ENCODE measurements at places on chromosomes 6 and 20. TPM values are rescaled to one million over a fixed set of nuclear protein-coding genes. Genes with fewer than 3 reads are reported as not detected.

Gene EFCAB8
- 0.33 TPM for total RNA-seq

Gene HNF4A
- total RNA-seq, result not detected

Gene SCRT2
- total RNA-seq, result not detected

Gene PSORS1C1
- total RNA-seq, result 3.6 TPM

Gene ANKRD6
- total RNA-seq, result 14.9 TPM

Gene CDSN
- total RNA-seq, result not detected

Gene PDE10A
- 8.5 TPM for total RNA-seq

Gene SRMS
- not detected for total RNA-seq

Gene CAGE1
- total RNA-seq, result 0.07 TPM

Gene SLC13A3
- 2.2 TPM for total RNA-seq

Gene PSMB8
- total RNA-seq, result 33.5 TPM

Gene BPIFB2
- total RNA-seq, result not detected

Gene SYNGAP1
- total RNA-seq, result 16.1 TPM

Gene DACT2
- 0.07 TPM for total RNA-seq

Gene COL11A2
- 0.13 TPM for total RNA-seq

Gene DLL1
- total RNA-seq, result 0.78 TPM

Gene ERVFRD-1
- not detected for total RNA-seq

Gene SMPDL3A
- total RNA-seq, result 14.0 TPM

Gene BTN1A1
- total RNA-seq, result not detected

Gene STMND1
- total RNA-seq, result not detected

Gene SLC4A11
- 1.2 TPM for total RNA-seq

Gene PTPRT
- total RNA-seq, result under 0.01 TPM

Gene EEF1E1
- total RNA-seq, result 31.3 TPM
